ENCODE measurements at places on chromosomes 1 and 21.
A peak's percentile ranks its signal among the peaks of the same experiment; 100 is the strongest.

DNA sequence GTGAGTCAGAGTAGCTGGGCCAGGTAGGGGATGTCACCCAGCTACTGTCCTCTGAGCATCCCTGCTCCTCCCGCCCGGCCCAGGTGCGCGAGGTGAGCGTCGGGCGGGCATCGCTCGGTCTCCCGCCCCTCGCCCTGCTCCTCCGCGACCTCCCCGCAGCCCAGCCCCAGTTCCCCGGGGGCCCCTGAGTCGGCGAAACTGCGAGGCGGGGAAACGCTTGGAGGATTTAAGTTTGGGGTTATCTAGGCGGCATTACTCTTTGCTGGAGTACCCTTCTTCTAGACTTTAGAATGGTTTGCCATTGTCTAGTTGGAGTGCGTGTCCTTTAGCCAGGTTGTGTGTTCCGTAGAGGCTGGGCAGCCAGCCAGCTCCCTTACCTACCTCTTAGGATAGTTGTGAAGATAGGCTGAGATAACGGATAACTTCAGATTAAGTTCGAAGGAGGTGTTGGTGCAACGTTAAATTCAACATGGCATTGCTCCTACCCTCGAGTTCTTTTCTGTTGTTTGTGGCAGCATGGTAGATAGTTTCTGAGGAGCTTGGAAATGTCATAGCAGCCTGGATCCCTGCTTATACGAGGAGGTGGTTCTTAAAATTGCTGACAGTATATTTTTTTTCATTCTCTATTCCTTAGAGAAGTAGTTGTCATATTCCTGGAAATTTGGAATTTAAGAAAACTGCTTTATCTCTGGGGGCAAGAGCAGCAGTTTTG is 697 bp downstream of the AGO3 start:
- no peak for DNase-seq

DNA sequence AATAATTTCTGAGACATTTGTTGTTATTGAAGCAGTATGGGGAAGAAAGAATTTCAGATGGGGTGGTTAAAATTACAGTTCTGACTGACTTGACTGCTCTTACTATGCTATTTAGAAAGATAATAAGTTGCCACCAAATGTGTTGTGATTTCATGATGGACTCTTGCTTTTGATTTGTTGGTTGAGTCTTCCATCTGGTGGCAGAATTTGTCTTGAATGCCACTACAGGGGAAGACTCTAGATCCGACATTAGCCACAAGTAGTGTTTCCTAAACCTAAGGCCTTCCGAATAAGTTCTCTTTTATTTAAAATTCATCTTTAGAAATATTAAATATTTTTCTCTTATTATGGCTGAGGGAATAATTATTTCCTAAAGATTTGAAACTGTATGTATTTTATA is 190.9 kb upstream of the ADGRL4 start:
- peak; percentile 40 for DNase-seq

DNA sequence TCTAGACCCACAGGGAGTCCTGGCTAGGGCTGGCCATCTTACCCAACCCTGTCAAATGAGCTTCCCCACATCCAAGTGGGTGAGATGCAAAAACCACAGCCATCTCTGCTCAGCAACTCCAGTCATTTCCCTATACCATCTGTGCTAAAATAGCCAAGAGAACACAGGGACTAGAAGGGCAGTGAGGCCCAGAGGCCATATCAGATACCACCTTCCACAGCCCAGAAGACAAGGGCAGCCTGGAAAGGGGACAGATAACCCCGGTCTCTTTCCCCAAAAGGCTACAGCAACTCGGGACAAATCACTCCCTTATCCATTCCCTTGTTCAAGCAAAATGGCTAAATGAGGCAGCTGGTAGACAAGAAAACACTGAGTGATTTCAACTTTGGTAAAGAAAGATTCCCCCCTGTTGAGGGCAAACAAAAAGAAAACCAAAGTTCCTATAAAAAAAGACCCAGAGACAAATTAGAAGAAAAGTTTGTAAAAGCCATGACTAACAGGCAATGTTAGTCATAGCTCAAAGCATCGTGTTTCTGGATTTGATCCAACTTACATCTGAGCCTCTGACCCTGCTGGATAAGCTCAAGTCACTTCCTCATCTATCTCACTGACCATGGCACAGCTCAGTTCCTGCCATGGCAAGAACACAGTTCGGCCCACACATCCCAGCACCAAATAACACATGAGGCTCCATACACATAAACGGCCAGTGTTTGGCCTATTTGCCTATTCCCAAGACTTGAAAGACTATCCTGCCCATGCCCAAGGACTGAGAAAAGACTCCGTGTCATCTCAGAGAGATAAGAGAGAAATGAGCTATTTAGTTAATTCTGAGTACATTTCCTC is 3.1 kb downstream of the LAMB3 start:
- DNase-seq = peak; percentile 87

DNA sequence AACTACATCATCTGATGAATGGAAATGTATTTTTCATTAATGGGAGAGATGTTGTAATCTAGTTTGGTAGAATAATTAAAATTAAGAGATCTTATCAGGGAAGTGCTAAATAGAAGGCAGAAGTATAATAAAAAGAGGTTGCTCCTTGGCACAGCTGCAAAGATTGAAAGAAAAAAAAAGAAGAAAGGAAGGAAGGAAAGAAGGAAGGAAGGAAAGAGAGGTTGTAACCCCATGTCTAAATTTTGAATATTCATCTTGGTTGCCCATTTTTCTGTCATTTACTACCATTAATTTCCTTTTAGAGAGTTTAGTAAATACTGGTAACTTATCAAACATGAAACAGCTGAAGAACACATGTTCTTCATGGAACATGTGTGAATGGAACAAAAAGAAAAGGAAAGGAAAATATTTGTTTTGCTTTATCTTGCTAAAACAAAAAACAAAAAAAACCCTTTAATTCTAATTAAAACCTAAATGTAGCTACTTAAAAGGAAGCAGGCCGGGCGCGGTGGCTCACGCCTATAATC is 10.5 kb upstream of the MDM4 start:
- no peak for DNase-seq

DNA sequence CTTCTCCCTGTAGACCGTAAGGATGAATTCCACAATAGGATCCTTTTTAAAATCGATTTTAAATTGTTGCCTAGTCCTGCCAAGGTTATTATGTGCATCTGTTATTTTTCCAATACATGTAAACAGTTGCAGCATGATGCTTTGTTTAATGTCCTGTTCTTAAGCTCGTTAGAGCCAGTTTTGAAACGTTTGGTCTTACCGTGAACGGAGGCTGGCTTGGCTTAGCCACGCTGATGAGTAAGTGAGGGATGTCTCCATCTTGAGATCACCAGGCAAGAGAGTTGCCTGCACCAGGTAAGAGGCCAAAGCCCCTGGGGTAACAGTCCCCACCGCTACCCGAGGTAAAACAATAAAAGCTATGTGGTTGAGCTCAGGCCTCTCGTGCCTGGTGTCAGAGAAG is 17.3 kb downstream of the CSTB start:
- no peak for DNase-seq

- no peak for DNase-seq
Observed at GRCh38 chr1:117046781-117047180, 13.3 kb upstream of the TTF2 start.

DNA sequence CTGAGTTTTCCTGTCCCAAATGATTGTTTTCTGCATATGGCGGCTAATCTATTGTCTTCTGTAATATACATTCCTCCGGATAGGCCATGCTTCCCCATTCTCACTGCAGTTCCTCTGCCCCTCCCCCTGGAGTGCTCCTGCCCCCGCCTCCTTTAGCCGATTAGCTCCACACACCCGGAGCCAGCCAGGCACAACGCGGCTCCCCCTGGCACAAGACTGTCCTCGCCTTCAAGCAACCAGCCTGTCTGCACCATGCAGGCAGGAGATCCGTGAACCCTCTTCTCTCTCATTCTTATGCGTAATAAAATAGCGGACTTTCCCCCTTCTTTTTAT is 18.0 kb downstream of the SERTAD4 start:
- no peak for DNase-seq

GRCh38 chr1:47940326-47940725 is 56.9 kb downstream of the TRABD2B start:
- no peak for DNase-seq

DNA sequence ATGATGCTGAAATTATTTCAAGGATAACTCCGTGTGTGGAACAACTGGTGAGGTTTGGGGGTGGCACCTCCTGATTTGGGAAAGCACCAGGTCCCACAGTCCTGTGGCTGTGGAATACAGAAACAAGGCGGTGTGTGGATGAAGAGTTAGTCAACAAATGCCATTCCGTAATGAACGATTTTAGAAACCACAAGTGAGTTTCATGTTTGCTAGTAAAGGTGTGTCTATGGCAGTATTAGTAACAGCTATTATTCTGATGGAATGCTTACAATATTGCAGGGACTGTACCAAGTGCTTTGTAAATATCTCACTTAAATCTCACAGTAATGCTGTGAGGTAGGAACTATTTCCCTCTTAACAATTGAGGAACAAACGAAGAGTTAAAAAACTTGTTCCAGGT is 53.8 kb downstream of the B3GALNT2 start:
- no peak for DNase-seq

- DNase-seq = peak; percentile 33
Observed at GRCh38 chr1:180863158-180863775, 49.4 kb upstream of the KIAA1614 start.

DNA sequence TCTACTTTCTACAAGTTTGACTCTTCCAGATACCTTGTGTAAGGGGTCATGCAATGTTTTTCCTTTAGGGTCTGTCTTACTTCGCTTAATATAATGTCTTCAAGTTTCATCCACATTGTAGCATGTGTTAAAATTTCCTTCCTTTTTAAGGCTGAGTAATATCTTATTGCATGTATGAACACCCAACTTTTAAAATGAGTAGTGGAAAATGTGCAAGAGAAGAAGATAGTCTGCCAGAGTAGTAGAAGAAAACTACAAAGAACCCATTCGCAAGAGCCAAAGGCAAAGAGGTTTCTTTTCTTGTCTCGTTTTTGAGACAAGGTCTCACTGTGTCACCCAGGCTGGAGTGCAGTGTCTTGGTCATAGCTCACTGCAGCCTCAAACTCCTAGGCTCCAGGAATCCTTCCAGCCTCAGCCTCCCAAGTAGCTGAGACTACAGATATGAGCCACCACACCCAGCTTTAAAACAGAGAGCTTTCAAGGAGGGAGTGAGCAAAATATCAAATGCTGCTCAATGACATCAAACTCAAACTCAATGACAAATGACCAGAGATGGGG is 9.4 kb downstream of the IL23R start:
- no peak for DNase-seq

DNA sequence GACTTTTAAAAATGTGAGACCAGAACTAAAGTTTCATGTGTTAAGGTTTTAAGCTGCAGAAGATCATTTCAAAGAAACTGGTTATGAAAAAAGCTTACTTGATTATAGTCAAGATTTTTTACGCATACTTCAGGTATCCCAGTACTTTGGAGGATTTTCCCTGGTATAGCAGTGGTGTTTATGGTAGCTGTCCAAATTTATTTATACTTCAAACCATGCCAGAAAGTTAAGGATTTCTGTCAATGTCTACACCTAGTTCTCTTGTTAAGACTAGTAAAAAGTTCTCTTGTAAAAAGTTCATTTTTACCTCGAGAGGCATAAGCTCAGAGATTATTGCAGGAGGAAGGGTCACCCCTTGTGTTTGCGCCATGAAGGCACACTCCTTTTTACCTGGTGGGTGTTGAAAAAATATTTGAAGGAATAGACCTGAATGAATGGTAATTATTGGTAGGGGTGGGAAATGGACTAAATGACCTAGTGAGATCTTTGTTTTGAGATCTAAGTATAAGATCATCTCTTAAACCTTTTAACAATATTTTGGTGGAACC is 2.8 kb downstream of the DYRK1A start:
- DNase-seq = no peak

DNA sequence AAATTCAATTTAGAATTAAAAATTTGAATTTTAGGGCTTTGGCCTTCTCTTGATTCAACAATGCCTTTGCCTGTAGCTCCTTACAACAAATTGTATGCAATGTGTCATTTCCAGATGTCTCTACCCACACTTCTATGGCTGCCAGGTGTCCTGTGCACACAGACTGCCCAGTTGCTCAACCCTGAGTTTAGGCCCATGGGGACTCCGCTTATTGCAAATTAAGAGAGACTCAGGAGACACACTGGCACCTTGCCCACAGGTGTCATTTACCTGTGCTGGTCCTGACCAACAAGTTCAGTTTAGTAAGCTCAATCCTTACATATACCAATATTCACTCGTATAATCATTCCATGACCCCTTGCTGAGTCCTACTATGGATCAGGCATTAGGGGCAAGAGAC is 236.1 kb downstream of the OMA1 start:
- DNase-seq = no peak

GRCh38 chr1:155196893-155197638 is 10.6 kb downstream of the THBS3 start:
- DNase-seq = no peak

- no peak for DNase-seq
Observed at GRCh38 chr21:42568866-42569731, 55.4 kb downstream of the SLC37A1 start.

DNA sequence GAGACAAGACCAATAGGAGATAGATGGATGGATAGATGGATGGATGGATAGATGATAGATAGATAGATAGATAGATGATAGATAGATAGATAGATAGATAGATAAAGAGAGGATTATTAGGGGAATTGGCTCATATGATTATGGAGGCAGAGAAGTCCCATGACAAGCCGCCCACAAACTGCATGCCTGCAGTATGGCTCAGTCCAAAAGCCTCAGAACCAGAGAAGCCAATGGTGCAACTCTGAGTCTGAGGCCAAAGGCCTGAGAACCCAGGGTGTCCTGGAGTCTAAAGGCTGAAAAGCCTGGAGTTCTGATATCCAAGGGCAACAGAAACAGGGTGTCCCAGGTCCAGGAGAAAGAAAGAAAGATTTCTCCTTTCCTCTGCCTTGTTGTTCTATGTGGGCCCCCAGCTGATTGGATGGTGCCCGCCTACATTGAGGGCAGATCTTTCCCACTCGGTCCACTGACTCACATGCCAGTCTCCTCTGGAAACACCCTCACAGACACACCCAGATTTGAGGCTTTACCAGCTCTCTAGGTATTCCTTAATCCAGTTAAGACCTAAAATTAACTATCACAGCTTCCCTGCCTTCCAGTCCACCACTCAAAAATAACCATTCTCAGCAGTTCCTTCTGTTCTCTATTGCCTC is 39.6 kb upstream of the IRF2BP2 start:
- no peak for DNase-seq

DNA sequence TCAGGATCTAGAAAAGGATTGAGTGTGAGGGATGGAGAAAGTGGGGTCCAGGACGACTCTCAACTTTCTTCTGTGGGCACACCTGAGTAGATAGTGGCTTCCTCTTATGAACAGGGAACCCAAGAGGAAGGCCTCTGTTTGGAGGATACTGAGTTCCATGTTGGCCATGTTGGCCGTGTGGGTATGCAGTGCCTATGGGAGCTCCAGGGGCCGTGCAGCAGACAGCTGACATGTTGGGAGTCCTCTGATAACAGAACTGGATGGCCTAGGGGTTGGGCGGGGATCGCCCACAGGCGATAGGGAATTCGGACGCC is 43.0 kb downstream of the TMEM53 start:
- DNase-seq = no peak

- DNase-seq = no peak
Observed at GRCh38 chr1:53608676-53609075, 130.3 kb downstream of the GLIS1 start.

GRCh38 chr1:2204415-2205190 is 10.0 kb upstream of the FAAP20 start:
- no peak for DNase-seq

All from smooth muscle cell of the brain vasculature (primary cell).